ENCODE measurements at places on chromosomes 11 and 22.

- no peak for DNase-seq
Measured at GRCh38 chr11:103610435-103610834, 426.0 kb upstream of the DDI1 start.

- DNase-seq = no peak
Measured at GRCh38 chr11:69381681-69382130, 87.8 kb downstream of the MYEOV start.

DNA sequence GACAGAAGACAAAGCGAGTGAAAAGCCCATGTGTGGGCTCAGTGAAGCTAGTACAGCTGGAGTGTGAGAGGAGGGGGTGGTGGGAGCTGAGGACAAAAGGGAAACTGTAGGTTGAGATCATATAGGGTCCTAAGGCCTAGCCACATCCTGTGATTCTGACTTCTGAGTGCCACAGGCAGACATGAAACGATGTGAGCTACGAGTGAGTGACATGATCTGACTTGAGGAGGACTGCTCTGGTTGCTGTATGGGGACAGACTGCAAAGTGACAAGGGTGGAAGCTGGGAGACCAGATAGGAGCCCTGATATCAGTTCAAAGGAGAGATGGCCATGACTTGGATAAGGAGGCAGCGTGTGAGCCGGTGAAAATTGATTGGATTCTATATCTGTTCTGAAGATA is 85.4 kb downstream of the MICAL2 start:
- DNase-seq = peak; percentile 36

GRCh38 chr11:60942970-60943565 is 8.9 kb downstream of the SLC15A3 start:
- DNase-seq = no peak

GRCh38 chr11:66710384-66710930 is 18.6 kb downstream of the SPTBN2 start:
- DNase-seq = no peak

GRCh38 chr11:36928621-36929020 is 330.6 kb upstream of the RAG2 start:
- DNase-seq = no peak

GRCh38 chr22:19176175-19176643 is 2.3 kb downstream of the SLC25A1 start:
- no peak for DNase-seq

DNA sequence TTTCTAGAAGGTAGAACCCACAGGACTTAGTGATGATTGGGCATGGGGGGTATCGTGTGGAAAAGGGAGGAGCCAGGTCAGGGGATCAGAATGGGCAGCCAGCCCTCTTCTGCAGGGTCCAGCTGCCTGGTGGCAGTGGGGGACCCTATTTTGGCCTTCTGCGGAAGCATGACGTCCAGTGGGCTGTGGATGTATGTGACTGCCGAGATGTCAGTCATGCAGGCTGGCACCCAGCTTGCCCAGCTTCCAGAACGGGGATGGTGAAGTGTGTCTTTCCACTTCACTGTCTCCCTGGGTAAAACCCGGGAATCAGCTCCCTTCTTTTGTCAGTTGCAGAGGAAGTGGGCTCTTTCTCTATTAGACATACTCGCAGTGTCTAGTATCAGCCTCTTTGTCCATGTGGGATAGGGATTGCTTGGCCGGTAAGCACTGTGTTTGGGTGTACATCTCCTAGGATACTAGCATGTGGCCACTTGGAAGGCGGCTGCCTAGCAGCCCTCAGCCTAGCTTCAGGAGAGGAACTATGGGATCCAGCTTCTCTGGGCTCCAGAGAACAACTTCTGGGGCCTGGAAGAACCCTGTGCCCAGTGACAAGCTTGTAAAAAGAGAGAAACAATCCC is 51.4 kb downstream of the GRIK4 start:
- DNase-seq = no peak

DNA sequence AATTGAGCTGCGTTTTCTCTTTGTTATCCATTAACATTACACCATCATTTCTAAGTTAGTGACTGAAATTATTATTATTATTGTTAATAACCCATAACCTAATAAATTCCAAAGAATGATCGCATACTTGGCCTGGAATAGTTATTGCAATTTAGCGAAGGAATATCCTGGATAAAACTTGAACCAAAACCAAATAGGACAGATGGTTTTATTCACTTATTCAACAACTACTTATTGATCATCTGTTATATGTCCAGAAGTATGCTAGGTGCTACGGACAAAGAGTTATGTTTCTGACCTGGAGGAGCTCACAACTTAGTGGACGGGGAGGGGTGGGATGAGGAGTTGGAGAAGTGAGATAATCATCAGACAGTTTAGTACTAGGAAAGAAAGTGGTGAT is 44.8 kb upstream of the ARHGAP20 start:
- DNase-seq = no peak

DNA sequence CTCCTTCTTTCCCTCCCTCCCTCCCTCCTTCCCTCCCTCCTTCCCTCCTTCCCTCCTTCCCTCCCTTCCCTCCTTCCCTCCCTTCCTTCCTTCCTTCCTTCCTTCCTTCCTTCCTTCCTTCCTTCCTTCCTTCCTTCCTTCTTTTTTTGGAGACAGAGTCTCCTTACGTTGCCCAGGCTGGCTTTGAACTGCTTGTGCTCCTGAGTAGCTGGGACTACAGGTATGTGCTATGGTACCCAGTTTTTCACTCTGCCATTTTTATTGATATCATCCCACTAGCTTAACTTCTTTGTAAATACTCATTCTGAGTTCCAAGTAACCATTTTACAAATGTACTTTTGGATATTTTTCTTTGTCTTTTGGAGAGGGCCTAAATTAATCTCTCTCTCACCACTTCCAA is 336.8 kb upstream of the DDI1 start:
- DNase-seq = no peak

- no peak for DNase-seq
Measured at GRCh38 chr22:42333544-42333943, 63.1 kb upstream of the TCF20 start.

- no peak for DNase-seq
Measured at GRCh38 chr11:130475426-130476053, 27.1 kb downstream of the ADAMTS15 start.

GRCh38 chr11:86608251-86608799 is 64.1 kb downstream of the ME3 start:
- DNase-seq = peak; percentile 56

- DNase-seq = no peak
Measured at GRCh38 chr22:49198705-49199084, 629.0 kb downstream of the BRD1 start.

DNA sequence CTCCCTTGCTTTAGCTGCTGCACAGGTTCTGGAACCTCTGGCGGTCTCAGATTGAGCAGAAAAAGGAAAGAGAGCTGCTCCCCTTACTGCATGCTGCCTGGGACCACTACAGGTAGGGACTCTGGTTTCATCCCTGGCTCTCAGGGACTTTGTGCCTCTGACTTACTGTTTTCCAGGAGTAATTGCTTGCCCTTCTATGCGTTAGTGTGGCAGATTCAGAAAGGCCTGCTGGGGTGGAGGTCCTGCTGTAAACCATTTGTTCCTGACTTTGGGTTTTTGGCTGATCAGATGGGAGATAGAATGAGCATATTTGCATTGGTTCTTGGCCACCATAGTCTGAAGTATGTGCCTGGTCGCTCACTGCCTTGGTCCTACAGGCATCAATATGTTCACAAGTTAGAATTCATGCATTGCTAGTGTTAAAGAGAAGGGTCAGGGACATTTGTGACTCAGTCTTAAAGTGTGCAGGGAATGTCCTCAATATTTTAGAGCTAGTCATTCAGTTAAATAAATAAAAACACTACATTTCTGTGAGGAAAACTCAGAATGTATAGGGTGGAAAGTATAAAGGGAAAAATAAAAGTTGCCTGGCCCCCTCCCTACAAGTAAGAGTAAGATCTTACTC is 78.0 kb downstream of the PISD start:
- no peak for DNase-seq

- DNase-seq = no peak
Measured at GRCh38 chr11:119188067-119188466, 2.8 kb downstream of the NHERF4 start.

- no peak for DNase-seq
Measured at GRCh38 chr22:25000686-25001085, 48.2 kb downstream of the KIAA1671 start.

GRCh38 chr11:35553831-35554230 is 28.4 kb upstream of the PAMR1 start:
- DNase-seq = no peak

GRCh38 chr11:43927925-43928707 is 14.3 kb upstream of the C11orf96 start:
- DNase-seq = no peak

DNA sequence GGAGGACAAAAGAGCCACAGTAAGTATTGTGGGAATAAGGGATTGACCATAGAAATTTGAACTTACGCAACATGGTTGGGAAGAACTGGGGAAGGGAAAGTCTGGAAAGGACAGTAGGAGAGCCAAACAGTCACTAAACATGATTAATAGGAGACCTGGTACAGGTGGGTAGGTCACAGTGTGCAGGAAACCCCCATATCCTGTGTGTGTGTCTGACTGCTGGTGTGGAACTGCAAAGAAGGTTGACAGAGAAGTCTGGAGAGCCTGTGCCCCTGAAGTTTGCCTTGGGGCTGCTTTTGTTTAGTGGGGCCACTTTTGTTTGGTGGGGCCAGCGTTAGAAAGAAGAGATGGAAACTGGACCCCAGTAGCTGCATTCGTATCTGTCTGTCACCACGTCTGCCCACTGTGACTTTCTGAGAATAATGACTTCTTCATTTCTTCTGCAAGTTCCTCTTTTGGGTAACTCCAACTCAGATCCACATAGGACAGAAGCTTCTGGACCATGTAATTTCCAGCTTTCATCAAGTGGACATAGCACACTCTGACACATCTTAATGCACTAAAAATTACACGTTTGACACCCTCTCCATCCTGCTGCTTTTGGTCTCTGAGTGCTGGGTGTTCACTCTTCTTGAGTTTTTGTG is 126.8 kb upstream of the RAG2 start:
- DNase-seq = no peak

GRCh38 chr11:113261709-113262475 is 52.5 kb upstream of the TTC12 start:
- peak; percentile 11 for DNase-seq

GRCh38 chr22:18955696-18956095 is 19.6 kb upstream of the PRODH start:
- DNase-seq = no peak

DNA sequence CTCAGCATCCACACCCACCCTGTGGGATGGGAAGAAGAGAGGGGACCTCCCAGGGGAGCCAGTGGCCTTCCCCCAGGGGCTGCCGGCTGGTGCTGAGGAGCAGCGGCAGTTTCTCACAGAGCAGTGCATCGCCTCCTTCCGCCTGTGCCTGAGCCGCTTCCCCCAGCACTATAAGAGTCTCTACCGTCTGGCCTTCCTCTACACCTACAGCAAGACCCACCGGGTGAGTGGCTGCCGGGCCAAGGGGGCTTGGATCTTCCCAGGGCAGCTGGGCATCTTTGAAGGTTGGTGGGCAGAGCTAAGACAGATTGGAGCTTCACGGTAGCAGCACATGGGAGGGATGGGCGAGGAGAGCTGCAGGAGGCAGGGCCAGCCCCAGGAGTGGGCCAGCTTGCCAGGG is 61.8 kb upstream of the SUSD2 start:
- DNase-seq = no peak

GRCh38 chr11:78061921-78062311 is 1.7 kb upstream of the THRSP start:
- DNase-seq = no peak

DNA sequence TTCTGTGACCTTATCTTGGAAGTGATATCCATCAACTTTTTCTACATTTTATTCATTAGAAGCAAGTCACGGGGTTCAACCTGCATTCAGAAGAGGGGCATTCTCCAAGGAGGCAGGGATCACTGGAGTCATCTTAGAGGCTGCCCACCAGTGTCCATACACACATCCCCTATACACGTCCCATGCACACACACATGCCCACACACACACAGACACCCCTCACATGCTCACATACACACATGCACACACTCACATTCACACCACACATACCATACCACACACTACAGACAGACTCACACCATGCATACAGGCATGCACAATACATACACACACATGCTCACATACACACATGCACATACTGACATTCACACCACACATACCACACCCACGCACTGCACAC is 884.7 kb downstream of the TBC1D22A start:
- DNase-seq = no peak

- no peak for DNase-seq
Measured at GRCh38 chr11:118774032-118774431, 16.9 kb downstream of the DDX6 start.

DNA sequence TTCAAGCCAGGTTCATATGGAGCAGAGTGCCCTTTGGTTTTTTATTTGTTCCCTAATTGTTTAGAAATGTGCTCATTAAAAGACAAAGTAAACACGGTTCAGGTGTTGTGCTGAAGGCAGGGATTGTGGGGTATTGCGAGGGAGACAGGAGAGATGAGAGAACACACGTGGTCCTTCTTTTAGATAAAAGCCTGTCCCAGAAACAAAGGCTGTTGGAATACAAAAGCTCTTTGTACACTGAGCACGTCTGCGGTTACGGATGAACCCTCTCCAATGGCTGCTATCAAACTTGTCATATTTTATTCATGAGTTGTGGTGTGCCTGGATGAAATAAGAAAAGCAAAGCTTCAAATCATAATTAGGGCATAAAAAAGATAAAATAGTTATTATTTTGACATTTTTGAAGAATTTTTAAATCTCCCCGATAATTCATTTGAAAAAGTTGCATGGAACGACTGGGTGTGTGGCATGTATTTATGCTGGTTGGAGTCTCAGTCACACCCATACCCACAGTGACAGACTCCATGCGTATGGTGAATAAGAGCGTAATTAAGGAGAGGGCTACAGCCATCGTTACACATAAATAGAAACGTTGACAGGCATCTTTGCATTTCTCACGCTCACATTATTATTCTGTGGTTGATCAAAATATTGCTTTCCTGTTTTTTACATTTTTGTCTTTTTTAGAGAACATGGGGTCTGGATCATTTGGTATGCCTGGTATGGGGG is 92.9 kb downstream of the NELL1 start:
- DNase-seq = no peak

GRCh38 chr22:18013436-18013835 is 10.9 kb downstream of the MICAL3 start:
- no peak for DNase-seq

DNA sequence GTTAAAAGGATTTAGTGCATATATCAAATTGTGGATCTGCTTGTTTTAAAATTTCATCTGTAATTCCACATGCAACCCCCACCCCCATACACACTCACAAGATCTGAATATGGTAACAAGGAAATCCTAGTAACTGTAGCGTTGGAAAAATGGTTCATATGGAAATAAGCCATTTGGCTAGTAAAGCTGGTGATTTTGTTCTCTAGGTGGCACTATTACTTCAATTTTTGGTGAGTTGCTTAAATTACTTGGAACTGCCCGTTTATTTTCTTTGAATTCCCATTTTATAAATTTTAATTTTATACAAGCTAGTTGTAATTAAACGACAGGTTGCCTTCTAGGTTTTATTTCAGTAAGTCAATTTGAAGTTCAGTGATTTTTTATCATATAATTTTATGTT is 5.3 kb downstream of the BDNF start:
- DNase-seq = no peak
